ENCODE measurements at places on chromosomes 6 and 20.

DNA sequence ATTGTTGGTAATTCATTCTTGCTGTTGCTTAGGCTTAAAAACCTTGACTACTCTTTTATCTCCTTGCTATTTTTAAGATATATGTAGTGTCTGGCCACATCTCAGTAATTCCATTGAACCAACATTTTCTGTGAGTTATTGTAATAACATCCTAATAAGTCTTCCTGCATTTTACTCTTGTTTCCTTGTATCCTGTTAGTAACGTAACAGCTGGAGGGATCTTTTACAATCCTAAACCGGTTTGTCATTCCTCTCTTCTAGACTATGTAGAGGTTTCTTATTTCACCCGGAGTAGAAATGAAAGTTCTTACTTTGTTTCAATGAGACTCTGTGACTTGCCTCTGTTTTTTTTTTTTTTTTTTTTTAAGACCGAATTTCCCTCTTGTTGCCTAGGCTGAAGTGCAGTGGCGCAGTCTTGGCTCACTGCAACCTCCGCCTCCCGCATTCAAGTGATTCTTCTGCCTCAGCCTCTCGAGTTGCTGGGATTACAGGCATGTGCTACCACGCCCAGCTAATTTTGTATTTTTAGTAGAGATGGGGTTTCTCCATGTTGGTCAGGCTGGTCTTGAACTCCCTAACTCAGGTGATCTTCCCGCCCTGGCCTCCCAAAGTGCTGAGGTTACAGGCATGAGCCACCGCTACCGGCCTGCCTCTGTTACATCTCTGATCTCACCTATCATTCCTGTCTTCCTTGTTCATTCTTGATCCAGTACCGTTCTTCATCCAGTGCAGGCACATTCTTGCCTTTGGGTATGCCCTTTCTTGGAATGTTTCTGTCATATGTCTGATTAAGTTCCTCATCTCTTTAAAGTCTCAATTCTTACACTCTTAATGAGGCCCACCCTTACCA, 44.7 kb downstream of the NCOA3 start:
- DNase-seq = no peak

DNA sequence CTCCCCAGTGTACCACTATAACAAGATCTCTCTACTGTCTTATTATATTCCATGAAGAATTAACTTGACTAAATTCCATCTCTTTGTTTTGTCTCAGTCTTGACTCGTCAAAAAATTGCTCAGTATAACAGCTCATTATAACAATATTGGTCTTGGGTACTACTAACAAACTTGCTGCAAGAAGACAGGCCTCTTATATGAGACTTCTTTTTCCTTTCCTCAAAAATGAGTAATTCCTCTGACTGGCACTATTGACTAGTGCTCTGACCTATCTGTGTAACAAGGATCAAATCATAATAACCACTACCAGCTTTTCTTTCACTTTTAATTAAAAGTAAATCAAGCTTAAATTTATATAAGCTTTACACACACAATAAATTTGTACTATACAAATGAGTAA, 91.3 kb upstream of the THEMIS start:
- no peak for DNase-seq

DNA sequence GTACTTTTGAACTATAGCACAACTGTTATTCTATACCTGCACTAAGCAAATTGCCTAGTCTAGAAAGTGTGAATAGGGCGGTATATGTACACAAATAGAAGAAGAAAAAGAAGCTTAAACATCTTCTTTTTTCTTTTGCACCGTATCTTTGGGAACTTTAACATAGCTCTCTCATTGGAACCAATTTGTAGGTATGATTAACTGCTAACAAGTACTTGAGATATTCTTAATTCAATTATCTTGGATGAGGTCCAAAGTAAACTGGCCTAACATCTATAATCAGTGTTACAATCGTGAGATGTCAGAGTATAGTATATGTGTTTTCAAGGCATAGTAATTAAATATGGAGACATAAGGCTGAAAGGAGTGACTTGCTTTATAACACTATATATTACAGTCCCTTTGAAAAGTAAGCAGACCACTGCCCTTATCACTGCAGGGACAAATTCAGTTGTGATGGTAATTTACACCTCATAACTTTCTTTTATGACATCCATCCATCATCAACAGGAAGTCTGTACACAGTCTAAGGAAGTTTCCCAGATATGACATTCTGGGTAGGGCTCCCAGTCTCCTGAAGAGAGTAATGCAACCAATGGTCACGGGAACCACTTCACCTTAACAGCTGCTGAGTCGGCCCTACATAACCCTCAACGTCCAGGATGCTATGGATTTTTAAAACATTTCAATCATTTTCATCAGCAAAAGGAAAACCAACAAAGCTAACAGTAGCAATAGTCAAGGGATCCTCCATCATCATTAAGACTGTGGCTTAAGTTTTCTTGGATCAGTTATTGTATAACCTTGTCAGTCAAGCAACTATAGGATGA, 37.6 kb downstream of the NKAIN2 start:
- no peak for DNase-seq

DNA sequence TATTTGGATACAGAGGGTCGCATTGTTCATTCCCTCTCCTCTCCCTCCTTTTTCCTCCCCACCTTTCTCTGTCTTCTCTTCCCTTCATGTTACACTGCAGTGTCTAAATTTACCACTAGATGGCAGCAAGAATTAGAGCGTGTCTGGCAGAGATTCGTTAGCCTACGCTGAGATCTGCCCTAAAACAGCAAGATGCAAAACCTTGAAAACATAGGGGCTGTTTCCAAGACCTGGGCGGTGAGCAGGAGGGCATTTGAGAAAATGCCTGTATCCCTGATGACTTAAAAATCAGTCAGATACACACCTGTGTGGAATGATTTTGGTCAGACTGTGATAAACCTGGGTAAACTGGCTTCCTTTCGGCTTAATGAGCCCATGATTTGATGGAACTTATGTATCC, 101.5 kb upstream of the ISM1 start:
- no peak for DNase-seq

- no peak for DNase-seq
These were observed 15.1 kb downstream of the TBC1D32 start for GRCh38 chr6:121319112-121319553.

GRCh38 chr6:134317471-134318131, at the start of gene SGK1:
Gene SGK1 (minus strand): TSS chr6:134318112. CDS start chr6:134317460, 652 bp downstream.
- DNase-seq = no peak

- no peak for DNase-seq
These were observed 38.1 kb downstream of the HTR1B start for GRCh38 chr6:77425216-77425615.

DNA sequence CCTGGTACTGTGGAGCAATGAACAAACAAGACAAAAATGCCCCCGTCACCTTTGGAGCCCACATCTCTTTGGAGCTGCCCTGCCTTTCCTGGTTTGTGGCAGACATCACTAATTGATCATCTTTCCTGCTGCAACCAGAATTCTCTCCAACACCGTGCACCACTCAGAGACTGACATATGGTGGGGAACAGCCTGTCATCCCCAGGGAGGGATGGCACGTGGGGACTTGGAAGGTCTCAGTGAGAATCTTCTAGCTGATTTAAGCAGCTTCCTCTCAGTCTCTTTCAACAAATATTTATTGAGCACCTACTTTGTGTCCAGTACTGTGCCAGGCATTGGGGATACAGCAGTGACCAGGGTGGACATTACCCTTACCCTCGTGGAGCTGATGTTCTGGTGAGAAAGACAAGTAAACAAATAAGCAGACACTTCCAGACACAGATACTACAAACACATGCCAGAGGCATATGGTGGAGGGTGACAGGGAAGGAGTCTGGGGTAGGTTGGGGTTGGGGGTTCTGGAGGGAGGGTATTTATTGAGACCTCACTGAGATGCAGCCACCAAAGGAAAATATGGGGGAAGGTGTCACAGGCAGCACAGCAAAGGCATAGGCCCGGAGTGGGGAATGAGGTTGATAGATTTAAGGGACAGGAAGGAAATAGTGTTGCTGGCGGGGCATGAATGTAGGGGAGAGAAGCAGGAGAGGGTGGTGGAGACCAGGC, 82.3 kb downstream of the CEBPB start:
- no peak for DNase-seq

- DNase-seq = no peak
These were observed 664.2 kb upstream of the PTCHD4 start for GRCh38 chr6:48775157-48775556.

DNA sequence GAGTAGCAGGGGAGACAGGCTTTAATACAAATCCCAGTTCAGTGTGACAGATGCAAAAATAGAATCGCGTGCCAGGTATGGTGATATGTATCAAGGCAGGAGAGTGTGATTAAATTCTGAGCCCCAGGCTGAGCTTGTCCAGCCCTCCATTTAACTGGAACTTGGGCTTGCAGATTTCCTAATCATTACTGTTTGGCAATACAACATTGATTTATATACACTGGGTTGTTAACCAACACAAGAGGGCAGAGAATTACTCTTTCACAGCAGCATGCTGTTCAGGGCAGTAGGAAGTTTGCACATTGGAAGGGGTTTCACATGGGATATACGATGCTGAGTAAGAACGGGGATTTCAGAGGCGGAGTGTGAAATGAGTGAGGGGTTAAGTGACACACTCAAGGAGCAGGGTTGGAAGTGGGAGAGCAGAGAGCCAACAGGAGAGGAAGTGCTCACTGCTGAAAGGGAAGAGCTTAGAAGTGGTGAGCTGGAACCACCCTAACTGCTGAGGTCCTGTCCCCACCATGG, 70.8 kb upstream of the ATXN1 start:
- no peak for DNase-seq

DNA sequence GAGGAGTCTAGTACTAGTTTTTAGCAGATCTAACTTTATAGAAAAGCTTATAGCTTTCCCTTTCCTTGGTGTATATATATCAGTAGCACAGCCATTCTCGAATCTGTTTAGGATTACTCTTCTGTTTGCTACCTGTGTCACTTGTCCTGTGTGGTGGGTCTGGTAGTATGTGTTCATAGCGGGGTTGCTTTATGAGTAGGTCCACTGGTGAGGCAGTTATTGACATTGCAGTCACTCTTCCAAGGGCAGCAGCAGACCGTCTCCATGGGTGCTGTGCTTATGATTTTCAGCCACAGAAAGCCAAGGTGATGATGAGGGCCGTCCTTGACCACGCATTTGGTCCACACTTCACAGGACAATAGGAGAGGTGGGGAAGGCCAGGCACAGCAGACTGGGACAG, 171.5 kb downstream of the CDKAL1 start:
- DNase-seq = no peak

DNA sequence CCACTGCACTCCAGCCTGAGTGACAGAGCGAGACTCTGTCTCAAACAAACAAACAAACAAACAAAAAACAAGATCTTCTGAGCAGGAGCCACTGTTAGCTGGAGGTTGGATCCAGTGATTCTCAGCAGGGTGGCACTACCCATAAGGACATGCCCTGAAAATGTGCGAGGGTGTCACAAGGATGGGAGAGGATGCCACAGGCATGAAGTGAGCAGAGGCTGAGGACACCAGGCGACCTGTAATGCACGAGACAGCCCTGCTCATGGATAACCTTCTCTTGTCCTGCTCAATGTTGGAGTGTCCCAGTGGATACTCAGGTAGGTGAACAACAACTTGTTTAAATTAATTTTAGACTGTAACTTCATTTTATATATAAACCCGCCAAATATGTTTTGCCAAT, 76.8 kb downstream of the KCNB1 start:
- no peak for DNase-seq

- DNase-seq = no peak
These were observed 2.2 kb upstream of the CNR1 start for GRCh38 chr6:88168362-88168761.

- no peak for DNase-seq
These were observed 4.2 kb upstream of the POU3F2 start for GRCh38 chr6:98830146-98830545.

GRCh38 chr6:144931172-144932035, 646.3 kb downstream of the UTRN start:
- DNase-seq = no peak

DNA sequence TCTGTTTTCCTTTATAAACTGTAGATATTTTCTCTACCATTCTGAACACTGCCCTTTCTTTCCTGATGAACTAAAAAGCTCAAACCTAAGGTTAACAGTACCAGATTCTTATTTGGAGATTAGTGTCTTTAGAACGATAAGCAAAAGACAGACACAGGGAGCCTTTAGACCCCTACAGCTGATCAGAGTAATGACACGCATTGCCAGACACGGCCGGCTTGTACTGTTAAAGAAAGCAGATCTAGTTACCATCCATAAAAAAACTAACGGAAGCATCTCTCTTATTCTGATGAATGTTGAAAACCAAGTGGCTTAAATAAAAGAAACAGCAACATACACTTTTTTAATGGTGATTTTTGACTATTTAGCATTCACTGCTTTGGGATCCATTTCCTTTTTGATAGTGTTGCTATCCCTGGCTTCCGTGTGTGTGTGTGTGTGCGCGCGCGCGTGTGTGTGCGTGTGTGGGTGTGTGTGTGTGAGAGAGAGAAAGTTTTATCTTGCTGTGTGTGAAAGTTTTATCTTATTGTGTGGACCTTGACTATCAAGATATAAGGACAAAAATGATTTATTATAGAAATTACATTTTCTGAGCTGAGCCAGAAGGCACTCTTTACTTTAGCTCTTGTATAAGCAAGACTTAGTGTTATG, 95.6 kb upstream of the SLC35B3 start:
- DNase-seq = no peak

DNA sequence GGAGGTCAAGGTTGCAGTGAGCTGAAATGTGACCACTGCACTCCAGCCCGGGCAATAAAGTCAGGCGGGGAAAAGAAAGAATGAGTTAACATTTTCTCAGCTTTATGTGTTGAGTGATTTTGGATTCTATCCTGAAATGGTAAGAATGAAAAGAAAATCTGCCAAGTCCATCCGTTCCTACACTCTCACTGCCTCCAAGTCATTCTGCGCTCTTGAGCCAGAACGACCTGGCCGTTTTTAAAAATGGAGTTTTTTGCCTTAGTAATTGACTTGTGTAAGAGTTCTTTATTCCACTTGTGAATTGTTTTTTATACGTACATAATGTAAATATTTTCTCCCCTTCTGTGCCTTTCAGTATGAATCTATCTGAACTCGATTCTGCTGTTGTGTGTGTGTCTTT, 28.7 kb downstream of the DNAJC5 start:
- DNase-seq = no peak

GRCh38 chr6:119598883-119599282, 249.3 kb upstream of the MAN1A1 start:
- DNase-seq = no peak

- DNase-seq = no peak
These were observed 3.4 kb downstream of the TXNDC5 start for GRCh38 chr6:7907159-7907558.

All from activated CD4-positive, alpha-beta T cell treated with anti-CD3 and anti-CD28 coated beads for 1 hour (primary cell).